ENCODE measurements at places on chromosomes 4 and X. TPM values are rescaled to one million over a fixed set of nuclear protein-coding genes. Genes with fewer than 3 reads are reported as not detected.

DNA sequence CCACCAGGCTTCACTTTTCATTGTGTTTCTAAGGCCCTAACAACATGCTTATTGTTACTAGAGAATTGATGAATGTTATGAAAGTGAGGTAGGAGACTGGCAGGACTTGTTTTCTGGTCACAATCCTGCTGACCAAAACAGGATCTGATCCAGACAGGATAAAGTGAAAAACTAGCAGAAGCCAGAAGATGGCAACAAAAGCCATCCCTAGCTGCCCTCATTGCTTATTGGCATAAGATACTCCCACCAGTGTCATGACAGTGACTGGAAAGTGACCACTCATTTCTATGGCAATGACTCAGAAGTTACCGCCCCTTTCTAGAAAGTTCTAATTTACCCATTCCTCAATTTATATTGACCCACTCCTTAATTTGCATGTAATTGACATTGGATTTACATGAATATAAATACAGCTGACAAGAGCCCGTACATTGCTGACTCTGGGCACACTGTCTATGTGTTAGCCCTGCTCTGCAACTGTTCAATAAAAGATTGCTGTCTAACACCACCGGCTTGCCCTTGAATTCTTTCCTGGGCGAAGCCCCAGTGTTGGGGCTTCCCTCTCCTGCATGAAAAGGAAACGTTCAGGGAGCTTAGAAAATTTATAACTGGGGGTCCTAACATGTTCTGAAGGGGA is 30.0 kb upstream of the FGG start:
- no peaks in the 10 kb centered on the region for H3K27me3 ChIP-seq
- no peaks in the 10 kb centered on the region for H3K36me3 ChIP-seq
- DNase-seq = no peak
- no peak overlapping the region for H3K4me3 ChIP-seq
- no peaks in the 10 kb centered on the region for H3K4me1 ChIP-seq
- no peak overlapping the region for H3K27ac ChIP-seq

- no peaks in the 10 kb centered on the region for H3K27me3 ChIP-seq
- H3K4me3 ChIP-seq = peak overlapping the region; percentile 68
- no peaks in the 10 kb centered on the region for H3K36me3 ChIP-seq
- DNase-seq = peak; percentile 70
- H3K27ac ChIP-seq = peak overlapping the region; percentile 95
Measured at GRCh38 chr4:158722291-158722916, 792 bp downstream of the PPID start.

GRCh38 chr4:61011051-61011450 is 189.1 kb upstream of the ADGRL3 start:
- H3K4me1 ChIP-seq = no peaks in the 10 kb centered on the region
- H3K36me3 ChIP-seq = no peaks in the 10 kb centered on the region
- H3K27ac ChIP-seq = no peak overlapping the region
- no peak for DNase-seq
- H3K4me3 ChIP-seq = no peak overlapping the region

EGF gene
- 0.37 TPM for total RNA-seq

DNA sequence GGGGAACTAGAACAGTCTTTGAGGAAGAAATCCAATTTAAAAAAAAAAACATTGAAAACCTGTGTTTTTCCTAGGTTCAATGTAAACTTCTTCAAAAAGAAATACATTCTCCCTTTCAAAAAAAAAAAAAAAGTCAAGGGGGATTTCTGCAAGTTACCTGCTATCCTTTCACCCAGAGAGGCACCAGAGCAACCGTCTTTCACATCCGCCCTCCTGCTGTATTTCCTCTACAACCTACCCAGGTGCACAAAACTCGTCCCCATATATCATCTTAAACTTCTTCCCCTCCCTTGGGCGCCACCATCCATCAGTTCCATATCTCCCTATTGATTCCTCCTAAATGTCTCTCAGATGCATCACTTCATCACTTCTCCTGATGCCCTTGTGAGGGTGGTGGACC is 74.5 kb downstream of the NR3C2 start:
- no peaks in the 10 kb centered on the region for H3K4me1 ChIP-seq
- no peaks in the 10 kb centered on the region for H3K27me3 ChIP-seq
- H3K36me3 ChIP-seq = no peaks in the 10 kb centered on the region
- no peak overlapping the region for H3K4me3 ChIP-seq
- H3K27ac ChIP-seq = no peak overlapping the region

OPHN1 gene
- total RNA-seq = 4.6 TPM

EPHA5 gene
- 0.11 TPM for total RNA-seq

GRCh38 chr4:158767451-158767850 is 1.4 kb upstream of the FNIP2 start:
- no peaks in the 10 kb centered on the region for H3K36me3 ChIP-seq
- H3K27ac ChIP-seq = no peak overlapping the region
- no peak overlapping the region for H3K4me3 ChIP-seq
- peaks cover 12% of the 10 kb centered on the region for H3K4me1 ChIP-seq
- DNase-seq = no peak

FDCSP gene
- not detected for total RNA-seq

DNA sequence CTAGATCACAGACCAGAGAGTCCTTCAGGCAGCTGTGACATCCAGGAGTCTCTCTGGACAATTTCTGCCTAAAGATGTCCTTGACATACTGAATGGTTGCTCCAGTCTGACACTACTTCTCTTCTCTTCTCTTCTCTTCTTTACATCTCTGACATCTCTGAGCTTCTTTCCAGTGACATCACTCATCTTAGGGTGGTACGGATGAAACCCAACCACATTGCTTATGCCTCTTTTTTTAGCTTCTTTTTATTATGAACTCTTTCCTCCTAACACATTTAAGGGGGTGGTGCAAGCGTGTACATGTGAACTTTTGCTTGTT is 39.4 kb upstream of the IRF2 start:
- H3K4me3 ChIP-seq = no peak overlapping the region
- no peaks in the 10 kb centered on the region for H3K4me1 ChIP-seq
- no peak for DNase-seq
- H3K27me3 ChIP-seq = no peaks in the 10 kb centered on the region
- H3K36me3 ChIP-seq = no peaks in the 10 kb centered on the region

DNA sequence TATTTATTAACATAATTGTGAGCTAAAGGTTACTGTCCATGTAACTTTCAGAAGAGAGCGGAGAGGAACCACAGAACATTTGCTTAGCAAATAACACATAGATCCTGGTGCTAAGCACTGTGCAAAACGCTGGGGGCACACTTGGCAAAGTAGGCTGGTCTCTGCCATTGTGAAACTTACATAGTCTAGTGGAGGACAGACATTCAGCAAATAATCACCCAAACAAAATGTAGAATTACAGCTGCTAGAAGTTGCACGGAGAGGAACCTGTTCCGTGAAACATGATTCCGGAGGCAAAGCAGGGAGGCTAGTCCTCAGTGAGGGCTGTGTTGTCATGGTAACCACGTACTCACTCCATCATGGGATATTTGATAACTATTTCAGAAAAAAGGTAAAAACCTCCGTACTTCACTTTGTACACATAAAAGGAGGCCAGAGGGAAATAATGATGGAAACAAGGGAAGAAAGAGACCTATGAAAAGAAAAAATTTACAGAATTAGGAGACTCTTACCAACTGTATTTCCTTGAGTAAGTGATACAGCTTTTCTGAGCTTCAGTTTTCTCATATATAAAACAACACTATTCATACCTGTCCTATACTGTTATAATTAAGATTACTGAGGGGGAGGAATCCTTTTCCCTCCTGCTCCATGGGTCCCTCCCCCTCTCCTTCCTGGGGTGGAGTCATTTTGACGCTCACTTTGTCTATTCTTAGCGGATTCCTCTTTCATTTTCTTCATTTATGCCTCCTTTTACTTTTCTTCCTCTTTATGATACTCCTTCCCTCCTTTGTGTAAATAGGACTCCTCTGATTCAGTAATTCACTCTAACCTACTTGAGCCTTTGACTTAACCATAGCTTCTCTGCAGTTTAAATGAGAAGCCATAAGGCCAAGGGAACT is 825 bp upstream of the RASGEF1B start:
- peak overlapping the region; percentile 92 for H3K4me3 ChIP-seq
- peak; percentile 70 for DNase-seq

GRCh38 chrX:151754047-151754429 is 19.5 kb downstream of the CNGA2 start:
- no peaks in the 10 kb centered on the region for H3K4me1 ChIP-seq
- H3K4me3 ChIP-seq = no peak overlapping the region
- no peaks in the 10 kb centered on the region for H3K27me3 ChIP-seq
- H3K36me3 ChIP-seq = no peaks in the 10 kb centered on the region
- no peak for DNase-seq

CSAG1 gene
- total RNA-seq = not detected

DNA sequence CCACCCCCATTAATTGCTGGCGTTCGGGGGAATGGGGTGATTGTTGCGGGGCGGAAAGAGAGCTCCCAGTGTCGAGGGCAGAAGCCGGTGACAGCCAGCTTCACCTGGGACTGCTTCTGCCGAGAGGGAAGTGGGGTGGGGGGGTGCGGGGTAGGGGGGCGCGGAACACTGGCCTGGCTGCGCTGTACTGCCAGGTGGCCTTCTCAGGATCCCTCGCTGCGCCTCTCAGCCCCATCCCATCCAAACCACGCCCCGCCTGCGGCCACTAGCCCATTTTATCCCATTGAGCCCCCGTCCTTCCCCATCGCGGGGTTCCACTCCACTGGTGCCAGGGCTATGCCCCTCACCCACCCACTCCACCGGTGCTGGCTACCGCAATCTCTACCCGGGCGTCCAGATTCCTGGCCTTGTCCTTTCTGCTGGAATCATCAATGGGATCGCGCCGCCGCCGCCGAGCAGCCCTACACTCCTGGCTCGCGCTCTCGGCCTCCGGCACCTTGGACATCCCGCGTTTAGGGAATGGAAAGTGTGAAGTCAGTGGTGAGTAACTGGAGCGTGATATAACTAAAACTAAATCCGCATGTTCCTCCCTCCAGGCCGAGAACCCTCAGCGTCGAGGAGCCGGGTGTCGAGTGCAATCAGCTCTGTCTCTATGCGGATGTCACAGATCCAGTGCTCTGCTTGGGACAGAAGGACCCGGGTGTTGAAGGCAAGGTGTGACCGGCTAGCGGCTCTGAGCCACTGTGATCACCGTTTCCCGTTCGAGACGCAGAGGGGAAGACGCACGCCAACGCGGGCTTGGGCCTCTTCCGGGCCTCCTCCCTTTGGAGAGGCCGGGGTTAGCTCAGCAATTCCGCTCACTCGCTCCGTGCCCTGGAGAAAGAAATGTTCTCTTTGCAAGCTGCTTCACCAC is 20.5 kb downstream of the NKX3-2 start:
- H3K4me3 ChIP-seq = no peak overlapping the region

POU3F4 gene
- not detected for total RNA-seq

- DNase-seq = no peak
- no peak overlapping the region for H3K27ac ChIP-seq
- no peaks in the 10 kb centered on the region for H3K4me1 ChIP-seq
- no peaks in the 10 kb centered on the region for H3K36me3 ChIP-seq
Measured at GRCh38 chrX:29196501-29196900, 609.3 kb downstream of the IL1RAPL1 start.

RAB40A gene
- not detected for total RNA-seq

TCEAL7 gene
- total RNA-seq = not detected

- no peak overlapping the region for H3K27ac ChIP-seq
- no peaks in the 10 kb centered on the region for H3K27me3 ChIP-seq
- DNase-seq = no peak
- H3K4me1 ChIP-seq = peaks cover 5% of the 10 kb centered on the region
Measured at GRCh38 chr4:98890702-98891455, 38.1 kb downstream of the EIF4E start.

DNA sequence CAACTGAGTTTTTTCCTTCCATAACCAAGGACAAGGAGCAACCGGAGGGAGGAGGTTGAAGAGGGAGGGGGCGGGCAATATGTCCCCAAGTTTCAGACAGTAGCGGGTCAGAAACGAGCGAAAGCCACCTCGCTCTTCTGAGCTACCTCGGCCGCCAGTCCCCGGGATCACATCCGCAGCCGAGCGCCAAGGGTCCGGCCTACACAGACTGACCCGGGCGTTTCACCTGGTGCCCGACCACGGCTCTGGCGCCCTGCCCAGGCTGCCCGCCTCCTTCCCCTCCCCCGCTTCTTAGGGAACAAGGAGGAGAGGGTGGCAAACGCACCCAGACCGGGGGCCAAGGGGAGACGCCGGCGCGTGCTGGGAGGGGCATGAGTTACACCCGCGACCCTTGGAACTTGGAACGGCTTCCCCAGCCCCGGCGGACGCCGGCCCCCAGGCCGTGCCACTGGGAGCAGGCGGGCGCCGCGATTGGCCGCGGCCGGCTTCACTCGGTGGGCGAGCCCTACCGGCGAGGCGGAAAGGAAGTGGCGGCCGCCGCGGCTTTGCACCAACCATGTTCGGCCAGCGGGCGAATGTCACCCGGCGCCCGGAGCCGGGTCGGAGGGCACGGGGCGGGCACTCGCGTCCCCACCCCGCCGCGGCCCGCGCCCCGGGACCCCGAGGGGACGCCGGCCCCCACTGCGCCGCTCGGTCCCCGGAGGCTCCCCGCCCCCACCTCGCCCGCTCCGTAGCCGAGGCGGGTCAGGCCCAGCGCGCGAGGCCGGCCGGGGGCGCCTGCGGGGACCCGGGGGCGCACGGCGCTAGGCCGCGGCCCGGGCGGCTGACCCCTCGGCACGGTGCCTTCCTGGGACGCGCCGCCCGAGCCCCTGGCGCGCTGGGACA is 1.5 kb downstream of the IRF2 start:
- no peaks in the 10 kb centered on the region for H3K4me1 ChIP-seq
- H3K36me3 ChIP-seq = no peaks in the 10 kb centered on the region
- H3K27me3 ChIP-seq = no peaks in the 10 kb centered on the region
- H3K4me3 ChIP-seq = peak overlapping the region; percentile 70

DNA sequence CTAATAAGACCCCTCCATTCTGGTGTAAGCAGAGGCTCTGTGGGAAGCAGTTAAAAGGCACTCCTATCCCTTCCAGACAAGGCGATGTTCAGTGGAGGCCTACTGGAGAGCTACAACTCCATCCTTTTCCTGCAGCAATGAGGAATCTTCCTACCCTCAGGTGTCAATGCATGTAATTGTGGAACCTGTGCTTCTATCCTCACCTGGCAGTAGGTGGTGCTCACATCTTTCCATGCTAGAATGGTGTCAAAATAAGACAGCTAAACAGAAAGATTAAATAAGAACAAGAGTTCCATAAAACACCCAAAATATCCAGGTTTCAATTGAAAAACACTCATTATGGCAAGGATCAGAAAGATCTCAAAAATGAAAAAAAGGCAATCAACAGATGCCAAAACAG is 224.6 kb downstream of the IL15 start:
- no peak overlapping the region for H3K4me3 ChIP-seq
- no peak for DNase-seq
- no peak overlapping the region for H3K27ac ChIP-seq

DNA sequence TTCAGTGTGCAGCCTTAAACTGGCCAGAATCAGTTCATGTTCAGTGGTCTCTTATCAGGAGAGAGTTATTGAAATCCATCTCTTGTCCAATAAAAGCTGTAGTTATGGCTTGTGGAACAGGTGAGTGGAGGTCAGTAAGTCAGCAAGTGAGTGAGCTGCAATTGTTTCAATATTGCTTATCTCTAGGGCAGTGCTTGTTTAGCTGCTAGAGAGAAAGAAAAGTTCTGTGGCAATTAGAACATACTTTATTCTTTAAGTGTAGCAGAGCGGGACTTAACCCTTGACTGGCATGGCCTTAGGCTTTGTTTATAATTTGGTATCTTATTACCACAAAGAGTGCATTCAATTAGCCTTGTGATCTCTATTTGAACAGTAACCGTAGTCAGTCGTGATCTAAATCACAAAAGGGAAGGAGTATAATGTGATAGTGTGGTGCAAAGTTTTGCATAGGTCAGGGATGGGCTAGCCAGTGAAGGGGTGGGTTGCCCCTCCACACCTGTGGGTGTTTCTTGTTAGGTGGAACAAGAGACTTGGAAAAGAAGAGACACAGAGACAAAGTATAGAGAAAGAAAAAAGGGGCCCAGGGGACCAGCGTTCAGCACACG is 6.9 kb upstream of the ETDC start:
- no peaks in the 10 kb centered on the region for H3K27me3 ChIP-seq
- no peak overlapping the region for H3K4me3 ChIP-seq
- no peaks in the 10 kb centered on the region for H3K36me3 ChIP-seq
- DNase-seq = no peak
- no peaks in the 10 kb centered on the region for H3K4me1 ChIP-seq
- H3K27ac ChIP-seq = no peak overlapping the region
